ENCODE measurements at places on chromosomes 11 and 22. TPM values are rescaled to one million over a fixed set of nuclear protein-coding genes. Genes with fewer than 3 reads are reported as not detected.

DNA sequence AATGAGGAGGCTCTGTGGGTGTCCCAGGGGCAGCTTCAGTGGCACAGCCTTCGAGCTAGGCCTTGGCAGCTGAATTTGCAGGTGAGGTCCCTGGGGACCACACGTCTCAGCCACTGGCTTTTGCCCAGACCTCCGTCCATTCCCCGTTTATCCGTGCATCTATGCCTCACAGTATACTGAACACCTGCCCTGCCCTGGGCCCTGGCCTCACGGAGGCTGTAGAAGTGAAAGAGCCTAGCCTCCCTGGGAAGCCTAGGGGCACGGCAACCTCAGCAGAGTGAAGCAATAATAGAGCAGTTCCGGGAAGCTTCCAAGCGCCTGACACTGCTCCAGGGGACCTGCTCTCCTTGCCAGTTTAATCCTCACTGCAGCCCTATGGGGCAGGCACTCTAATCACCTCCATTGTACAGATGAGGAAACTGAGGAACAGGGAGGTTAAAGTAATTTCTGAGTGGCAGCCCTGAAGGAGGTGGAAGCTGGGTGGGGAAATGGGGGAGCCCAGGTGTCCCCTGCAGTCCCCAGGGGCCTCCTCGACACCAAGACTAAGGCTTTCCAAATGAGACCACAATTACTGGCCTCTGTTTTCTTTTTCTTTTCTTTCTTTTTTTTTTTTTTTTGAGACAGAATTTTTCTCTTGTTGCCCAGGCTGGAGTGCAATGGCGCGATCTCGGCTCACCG is 2.7 kb upstream of the NFAM1 start:
- peaks cover 4% of the 10 kb centered on the region for H3K4me1 ChIP-seq
- no peak for DNase-seq
- no peaks in the 10 kb centered on the region for H3K36me3 ChIP-seq
- H3K27ac ChIP-seq: no peak overlapping the region
- no peak overlapping the region for H3K4me3 ChIP-seq

- H3K4me3 ChIP-seq: peak overlapping the region; percentile 76
- H3K4me1 ChIP-seq: peaks cover 13% of the 10 kb centered on the region
- DNase-seq: peak; percentile 16
- H3K27me3 ChIP-seq: no peaks in the 10 kb centered on the region
- H3K27ac ChIP-seq: peak overlapping the region; percentile 92
Observed at GRCh38 chr22:46150655-46151477, 540 bp downstream of the PPARA start.

DNA sequence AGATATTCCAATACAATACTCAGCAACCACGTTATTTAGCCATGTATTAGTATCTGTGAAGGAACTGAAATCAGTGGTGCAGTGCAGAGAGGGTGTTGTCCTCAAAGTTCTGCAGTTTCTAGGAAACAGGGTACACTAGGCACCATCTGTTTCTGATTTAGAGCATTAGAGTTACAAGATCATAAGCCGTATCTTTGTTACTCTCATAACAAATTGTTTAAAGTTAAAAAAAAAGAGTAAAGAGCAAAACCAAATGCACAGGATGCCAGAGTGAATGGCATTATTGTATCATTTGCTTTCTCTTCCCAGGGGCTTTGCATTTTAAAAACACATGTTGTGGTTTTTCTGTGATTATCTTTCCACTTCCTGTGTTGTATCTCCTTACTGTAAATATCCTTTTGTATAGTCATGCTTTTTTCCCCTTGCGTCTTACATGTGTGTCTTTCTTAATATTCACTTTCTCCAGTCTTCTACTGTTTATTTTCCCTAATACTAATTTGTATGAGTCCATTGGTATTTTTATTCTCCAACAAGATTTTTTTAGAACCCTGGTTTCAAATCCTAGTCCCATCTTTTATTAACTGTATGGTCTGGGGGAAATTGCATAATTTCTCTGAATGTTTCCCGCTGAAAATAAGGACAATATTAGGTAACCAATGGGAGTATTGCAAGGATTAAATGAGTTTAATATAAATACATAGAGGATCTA is 15.2 kb upstream of the NUP160 start:
- peak overlapping the region; percentile 62 for H3K4me3 ChIP-seq
- no peaks in the 10 kb centered on the region for H3K36me3 ChIP-seq
- H3K27ac ChIP-seq: peak overlapping the region; percentile 54
- no peak for DNase-seq
- H3K4me1 ChIP-seq: peaks cover 31% of the 10 kb centered on the region

DNA sequence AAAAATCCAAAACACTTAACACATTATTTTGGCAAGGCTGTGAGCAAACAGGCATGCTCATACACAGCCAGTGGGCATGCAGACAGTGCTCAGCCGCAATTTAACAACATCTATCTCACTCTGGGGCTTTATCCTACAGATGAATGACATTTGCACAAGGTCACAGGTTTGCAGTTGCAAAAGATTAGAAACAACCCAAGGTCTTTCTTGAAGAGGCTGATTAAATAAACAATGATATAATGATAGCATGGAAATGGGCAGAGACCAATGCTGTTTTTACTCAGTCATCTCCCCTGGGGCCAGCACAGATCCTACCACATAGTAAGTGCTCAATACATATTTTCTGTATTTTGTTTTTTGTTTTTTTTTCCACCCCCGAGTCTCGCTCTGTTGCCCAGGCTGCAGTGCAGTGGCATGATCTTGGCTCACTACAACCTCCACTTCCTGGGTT is 9.4 kb downstream of the A4GALT start:
- DNase-seq: no peak
- peaks cover 7% of the 10 kb centered on the region for H3K36me3 ChIP-seq
- no peak overlapping the region for H3K4me3 ChIP-seq
- peaks cover 40% of the 10 kb centered on the region for H3K27me3 ChIP-seq
- H3K4me1 ChIP-seq: no peaks in the 10 kb centered on the region

DNA sequence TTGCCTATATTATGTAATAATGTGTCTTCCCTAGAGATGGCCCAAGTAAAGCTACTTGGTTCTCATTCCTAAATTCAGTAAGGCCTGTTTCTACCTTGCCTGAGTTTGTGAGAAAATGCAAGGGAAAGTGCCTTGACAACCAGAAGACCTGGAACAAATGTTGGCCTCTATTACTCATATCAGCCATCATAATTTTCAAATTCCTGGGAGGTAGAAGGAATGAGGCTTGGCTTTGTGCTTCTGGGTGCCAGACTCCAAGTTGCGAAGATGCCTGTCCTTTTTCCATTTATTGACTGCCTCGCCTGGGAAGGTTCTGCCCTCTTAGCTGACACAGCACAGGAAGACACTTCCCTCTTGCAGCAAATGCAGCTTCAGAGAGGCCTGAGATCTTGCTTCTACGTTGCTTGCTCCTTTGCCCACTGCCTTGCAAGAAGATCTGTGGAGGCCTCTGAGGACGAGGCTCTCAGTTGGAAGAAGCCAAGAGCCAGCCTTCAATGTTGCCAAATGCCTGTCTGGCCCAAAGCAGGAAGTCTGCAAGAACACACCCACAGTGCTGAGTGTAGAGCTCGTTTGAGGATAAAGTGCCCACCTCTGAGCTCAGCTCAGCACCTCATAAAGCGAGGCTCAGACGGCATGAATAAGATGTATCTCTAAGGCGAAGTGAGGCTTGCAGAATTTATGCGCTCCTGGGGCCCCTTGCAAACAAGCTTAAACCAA is 120.1 kb downstream of the GALNT18 start:
- no peak overlapping the region for H3K4me3 ChIP-seq
- no peak overlapping the region for H3K27ac ChIP-seq
- H3K36me3 ChIP-seq: no peaks in the 10 kb centered on the region
- no peak for DNase-seq
- H3K27me3 ChIP-seq: peaks cover 11% of the 10 kb centered on the region

GRCh38 chr22:37298748-37299495 is 16.6 kb downstream of the CYTH4 start:
- no peak for DNase-seq
- H3K36me3 ChIP-seq: no peaks in the 10 kb centered on the region
- H3K27me3 ChIP-seq: no peaks in the 10 kb centered on the region
- H3K4me1 ChIP-seq: peaks cover 91% of the 10 kb centered on the region
- no peak overlapping the region for H3K4me3 ChIP-seq

DNA sequence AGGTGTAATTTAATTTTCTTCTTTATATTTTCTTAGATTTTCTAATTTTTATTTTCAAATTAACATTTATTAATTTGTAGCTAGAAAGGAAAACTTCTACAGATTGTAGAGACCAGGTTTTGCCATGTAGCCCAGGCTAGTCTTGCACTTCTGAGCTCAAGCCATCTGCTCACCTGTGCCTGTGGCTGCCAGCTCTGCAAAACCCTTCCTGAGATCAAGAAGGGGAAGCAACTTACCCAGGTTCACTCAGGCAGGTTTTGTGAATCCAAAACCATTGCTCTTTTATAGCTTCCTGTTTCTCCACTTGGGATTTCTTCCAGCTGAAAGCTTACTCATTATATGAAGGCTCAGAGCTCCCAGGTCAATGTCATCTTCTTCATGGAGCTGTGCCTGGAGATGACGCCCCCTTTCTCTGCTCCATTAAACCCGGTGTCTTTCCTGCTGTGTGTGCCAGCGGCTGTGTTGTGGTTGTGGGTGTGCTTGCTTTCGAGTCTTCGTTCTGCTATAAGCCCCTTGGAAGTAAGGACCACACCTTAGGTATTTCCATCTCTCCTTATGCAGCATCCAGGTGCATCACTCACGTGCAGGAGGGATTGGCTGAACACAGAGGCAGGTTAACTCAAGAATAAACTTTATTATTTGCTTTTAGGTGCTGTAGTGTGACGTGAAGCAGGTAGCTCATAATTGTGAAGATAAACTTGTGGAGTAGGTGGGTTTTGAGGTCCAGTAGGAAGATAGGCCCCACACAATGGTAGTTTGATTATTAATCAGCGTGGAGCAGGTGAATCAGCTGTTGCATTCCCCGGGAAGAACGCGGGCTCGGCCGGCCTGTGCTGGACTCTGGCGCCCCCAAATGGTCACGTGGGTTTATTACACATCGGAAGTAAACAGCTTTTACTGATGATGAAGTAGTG is 42.2 kb upstream of the INCENP start:
- no peaks in the 10 kb centered on the region for H3K36me3 ChIP-seq
- H3K4me3 ChIP-seq: peak overlapping the region; percentile 30
- peak; percentile 87 for DNase-seq
- H3K27ac ChIP-seq: peak overlapping the region; percentile 85
- H3K27me3 ChIP-seq: no peaks in the 10 kb centered on the region

DNA sequence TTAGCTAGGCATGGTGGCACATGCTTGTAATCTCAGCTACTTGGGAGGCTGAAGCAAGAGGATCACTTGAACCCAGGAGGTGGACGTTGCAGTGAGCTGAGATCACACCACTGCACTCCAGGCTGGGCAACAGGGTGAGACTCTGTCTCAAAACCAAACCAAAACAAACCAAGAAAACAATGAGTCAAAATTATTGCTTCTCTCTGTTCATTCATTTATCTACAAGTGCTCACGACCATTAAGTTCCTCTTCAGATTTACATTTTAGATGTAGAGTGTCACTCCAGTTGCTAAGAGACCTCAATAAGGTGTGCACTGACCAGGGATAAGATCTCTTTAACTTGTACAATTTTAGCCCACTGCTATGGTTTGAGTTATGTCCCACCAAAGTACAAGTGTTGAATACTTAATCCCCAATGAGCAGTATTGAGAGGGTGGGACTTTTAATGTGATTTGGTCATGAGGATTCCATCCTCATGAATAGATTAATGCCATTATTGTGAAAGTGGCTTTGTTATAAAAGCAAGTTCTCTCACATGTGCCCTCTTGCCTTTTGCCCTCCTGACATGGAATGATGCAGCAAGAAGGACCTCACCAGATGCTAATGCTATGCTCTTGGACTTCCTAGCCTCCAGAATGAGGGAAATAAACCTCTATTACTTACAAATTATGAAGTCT is 7.8 kb downstream of the HNRNPUL2 start:
- H3K4me3 ChIP-seq: no peak overlapping the region
- H3K4me1 ChIP-seq: peaks cover 59% of the 10 kb centered on the region
- peaks cover 99% of the 10 kb centered on the region for H3K36me3 ChIP-seq
- no peaks in the 10 kb centered on the region for H3K27me3 ChIP-seq

- no peaks in the 10 kb centered on the region for H3K36me3 ChIP-seq
- H3K27ac ChIP-seq: no peak overlapping the region
- H3K27me3 ChIP-seq: no peaks in the 10 kb centered on the region
- DNase-seq: no peak
Observed at GRCh38 chr11:113162592-113162962, 151.8 kb upstream of the TTC12 start.

- no peak overlapping the region for H3K4me3 ChIP-seq
- DNase-seq: no peak
- no peaks in the 10 kb centered on the region for H3K4me1 ChIP-seq
- no peak overlapping the region for H3K27ac ChIP-seq
- H3K27me3 ChIP-seq: no peaks in the 10 kb centered on the region
- H3K36me3 ChIP-seq: no peaks in the 10 kb centered on the region
Observed at GRCh38 chr11:25576320-25576719, 755.6 kb upstream of the ANO3 start.

DNA sequence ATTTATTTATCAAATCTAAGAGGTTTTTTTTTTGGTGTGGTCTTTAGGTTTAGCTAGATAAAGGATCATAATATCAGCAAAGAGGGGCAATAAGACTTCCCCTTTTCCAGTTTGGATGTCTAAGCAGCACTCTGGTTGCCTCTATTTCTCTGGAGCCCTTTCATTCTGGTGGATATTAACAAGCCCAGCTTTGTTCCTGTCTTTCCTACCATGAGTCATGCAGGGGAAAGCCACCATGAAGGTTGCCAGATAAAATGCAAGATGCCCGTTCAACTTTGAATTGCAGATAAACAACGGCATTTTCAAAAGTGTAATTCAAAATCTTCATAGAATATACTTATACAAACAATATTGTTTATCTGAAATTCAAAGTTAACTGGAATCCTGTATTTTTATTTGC is 143.6 kb downstream of the ADAMTS15 start:
- H3K27me3 ChIP-seq: peaks cover 8% of the 10 kb centered on the region
- no peaks in the 10 kb centered on the region for H3K36me3 ChIP-seq
- no peak overlapping the region for H3K4me3 ChIP-seq
- no peak for DNase-seq
- H3K27ac ChIP-seq: no peak overlapping the region
- H3K4me1 ChIP-seq: no peaks in the 10 kb centered on the region

DNA sequence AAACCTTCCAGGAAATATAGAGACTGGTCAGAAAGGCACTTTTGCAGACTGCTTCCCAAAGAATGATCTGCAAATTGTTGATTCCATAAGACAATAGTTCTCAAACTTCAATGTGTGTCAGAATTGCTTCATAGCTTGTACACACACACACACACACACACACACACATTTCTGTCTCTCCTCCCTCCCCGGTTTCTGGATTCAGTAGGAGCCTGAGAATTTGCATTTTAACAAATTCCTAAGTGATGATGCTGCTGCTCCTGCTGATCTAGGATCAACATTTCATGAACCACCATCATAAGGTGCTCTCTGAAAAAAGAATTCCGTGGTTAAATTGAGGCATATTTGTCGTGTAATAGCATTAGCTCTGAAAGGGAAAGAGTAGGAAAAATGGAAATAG is 35.3 kb upstream of the FZD4 start:
- H3K4me3 ChIP-seq: no peak overlapping the region
- no peaks in the 10 kb centered on the region for H3K36me3 ChIP-seq
- no peaks in the 10 kb centered on the region for H3K4me1 ChIP-seq

- H3K4me1 ChIP-seq: peaks cover 9% of the 10 kb centered on the region
- no peak for DNase-seq
- H3K36me3 ChIP-seq: peaks cover 9% of the 10 kb centered on the region
- no peaks in the 10 kb centered on the region for H3K27me3 ChIP-seq
- no peak overlapping the region for H3K27ac ChIP-seq
Observed at GRCh38 chr11:111733611-111734088, 32.5 kb downstream of the PPP2R1B start.

GRCh38 chr22:29226351-29226981 is 20.8 kb downstream of the EMID1 start:
- no peak overlapping the region for H3K4me3 ChIP-seq
- no peaks in the 10 kb centered on the region for H3K4me1 ChIP-seq

The TRIM48 gene
- not detected for total RNA-seq

The MAJIN gene
- total RNA-seq: 2.4 TPM

The OR51I1 gene
- total RNA-seq: not detected

The APOBEC3H gene
- 0.55 TPM for total RNA-seq

The SLC22A12 gene
- not detected for total RNA-seq

The TMEM45B gene
- total RNA-seq: 6.1 TPM

The TMEM191C gene
- total RNA-seq: 5.6 TPM

The MRPL21 gene
- 41.4 TPM for total RNA-seq

The RNF141 gene
- 18.8 TPM for total RNA-seq

Measured in naive thymus-derived CD8-positive, alpha-beta T cell (primary cell).